Activated CD8-positive, alpha-beta memory T cell treated with anti-CD3 and anti-CD28 coated beads, Interleukin-2, amount 10 ng/mL, durations not matched to agents 7 days and 5 days (primary cell): ENCODE measurements at places on chromosomes 1 and 21. TPM values are rescaled to one million over a fixed set of nuclear protein-coding genes. Genes with fewer than 3 reads are reported as not detected.

The ACTL8 gene
- not detected for total RNA-seq

The IGSF9 gene
- total RNA-seq = not detected

The HMCN1 gene
- total RNA-seq = 0.28 TPM

The CD1C gene
- total RNA-seq = not detected

The DMBX1 gene
- not detected for total RNA-seq

The CYYR1 gene
- not detected for total RNA-seq

The SV2A gene
- 17.1 TPM for total RNA-seq

- no peaks in the 10 kb centered on the region for H3K4me1 ChIP-seq
- no peak overlapping the region for H3K27ac ChIP-seq
- H3K36me3 ChIP-seq = no peaks in the 10 kb centered on the region
- no peak for DNase-seq
- H3K27me3 ChIP-seq = no peaks in the 10 kb centered on the region
Measured at GRCh38 chr1:7371926-7372325, 399.2 kb upstream of the VAMP3 start.

DNA sequence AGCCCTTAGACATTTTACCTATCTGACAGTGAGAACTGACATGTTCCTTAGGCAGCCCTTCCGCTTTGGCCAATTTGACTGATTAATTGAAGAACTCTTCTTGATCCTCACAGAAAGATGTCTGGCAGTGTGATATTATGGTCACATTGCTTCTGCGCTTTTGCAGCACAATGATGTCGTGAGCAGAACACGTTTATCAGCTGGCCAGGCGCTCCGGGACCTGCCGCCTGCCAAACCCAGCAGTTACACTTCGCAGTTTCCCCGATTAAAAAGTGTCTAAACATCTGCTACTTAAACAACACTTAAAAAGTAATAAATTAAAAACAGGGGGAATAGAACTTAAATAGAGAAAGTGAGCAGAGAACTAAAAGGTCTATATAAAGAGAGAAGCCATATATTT, 103.5 kb upstream of the ETS2 start:
- H3K27me3 ChIP-seq = peaks cover 24% of the 10 kb centered on the region
- H3K36me3 ChIP-seq = no peaks in the 10 kb centered on the region
- DNase-seq = no peak
- no peaks in the 10 kb centered on the region for H3K4me1 ChIP-seq
- H3K27ac ChIP-seq = no peak overlapping the region
- H3K4me3 ChIP-seq = no peak overlapping the region

DNA sequence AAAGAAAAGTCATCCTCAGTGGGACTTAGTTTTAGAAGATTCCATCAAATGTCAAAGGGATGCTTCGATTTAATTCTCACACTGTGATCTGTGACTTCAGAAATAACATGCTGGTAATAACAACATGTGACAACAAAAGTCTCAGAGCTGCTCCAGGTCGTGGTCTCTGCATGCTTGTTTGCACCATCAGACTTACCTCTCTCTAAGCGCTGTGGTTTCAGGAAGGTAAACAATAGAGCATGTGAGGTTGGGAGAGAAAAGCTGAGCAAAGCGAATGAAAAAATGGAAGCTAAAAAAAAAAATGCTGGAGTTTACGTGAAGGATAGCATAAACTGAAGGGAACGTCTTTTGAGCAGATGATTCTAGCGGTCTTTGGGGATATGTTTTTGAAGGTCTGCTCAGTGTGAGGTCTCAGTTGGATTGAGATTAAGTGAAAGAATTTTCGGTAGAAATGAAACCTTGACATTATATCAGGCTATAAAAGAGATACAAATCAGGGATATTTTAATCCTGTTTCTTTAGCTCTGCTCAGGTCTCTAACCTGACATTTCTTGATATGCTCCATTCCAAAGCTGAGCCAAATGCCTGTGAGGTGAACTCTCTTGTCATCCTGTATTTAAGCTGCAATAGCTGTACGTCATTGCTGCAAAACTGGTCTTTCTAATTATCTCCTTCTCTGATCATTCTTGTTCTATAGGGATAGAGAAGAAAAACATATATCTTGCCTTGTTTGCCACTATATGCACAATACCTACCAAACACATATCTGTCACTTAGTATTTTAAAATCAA, 86.5 kb downstream of the C1orf21 start:
- H3K4me3 ChIP-seq = no peak overlapping the region
- peaks cover 14% of the 10 kb centered on the region for H3K27me3 ChIP-seq
- H3K27ac ChIP-seq = no peak overlapping the region

- no peaks in the 10 kb centered on the region for H3K36me3 ChIP-seq
- H3K27ac ChIP-seq = no peak overlapping the region
- no peak overlapping the region for H3K4me3 ChIP-seq
- H3K27me3 ChIP-seq = no peaks in the 10 kb centered on the region
Measured at GRCh38 chr1:53587252-53587988, 128.2 kb downstream of the DMRTB1 start.

DNA sequence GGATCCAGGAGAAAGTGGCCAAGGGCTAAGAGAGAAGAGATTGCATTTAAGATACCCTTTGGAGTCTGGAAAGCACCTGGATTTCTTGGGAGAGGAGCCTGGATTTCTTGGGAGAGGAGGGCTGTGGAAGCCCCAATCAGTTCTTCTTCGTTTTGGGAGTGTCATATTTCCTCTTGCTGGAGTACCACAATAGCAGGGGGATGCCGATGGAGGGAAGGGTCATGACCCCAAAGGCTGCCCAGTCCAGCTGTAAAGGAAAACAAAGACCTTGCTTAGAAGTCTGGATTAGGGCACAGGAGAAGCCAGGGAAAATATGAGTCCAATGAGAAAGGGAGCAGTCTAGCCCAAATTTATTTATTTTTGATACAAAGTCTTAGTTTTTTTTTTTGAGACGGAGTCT, 11.3 kb downstream of the SSR2 start:
- peaks cover 40% of the 10 kb centered on the region for H3K36me3 ChIP-seq
- H3K27me3 ChIP-seq = no peaks in the 10 kb centered on the region
- peaks cover 26% of the 10 kb centered on the region for H3K4me1 ChIP-seq
- no peak overlapping the region for H3K4me3 ChIP-seq

DNA sequence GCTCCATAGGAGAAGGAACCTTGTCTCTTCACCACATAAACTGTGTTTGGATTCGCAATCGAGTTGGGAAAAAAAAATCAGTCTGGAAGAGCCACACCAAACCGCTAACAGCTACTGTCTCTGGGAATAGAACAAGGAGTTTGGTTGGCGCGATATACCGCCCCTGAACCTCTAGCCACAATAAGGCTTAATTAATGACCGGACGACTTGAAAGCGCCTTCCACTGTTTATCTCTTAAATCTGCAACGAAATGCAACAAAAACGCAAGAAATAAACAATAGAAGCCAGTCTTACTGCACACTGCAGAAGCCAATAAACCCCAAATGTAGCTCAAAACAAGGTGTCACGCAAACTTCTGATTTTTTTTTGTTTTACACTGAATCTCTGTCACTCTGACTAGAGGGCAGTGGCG, 10.9 kb downstream of the BTBD19 start:
- H3K36me3 ChIP-seq = peaks cover 3% of the 10 kb centered on the region
- peaks cover 45% of the 10 kb centered on the region for H3K4me1 ChIP-seq
- no peaks in the 10 kb centered on the region for H3K27me3 ChIP-seq
- no peak for DNase-seq
- H3K27ac ChIP-seq = peak overlapping the region; percentile 100

GRCh38 chr1:78672428-78672827, 22.8 kb downstream of the IFI44 start:
- H3K27me3 ChIP-seq = no peaks in the 10 kb centered on the region
- H3K27ac ChIP-seq = no peak overlapping the region
- H3K4me3 ChIP-seq = no peak overlapping the region
- peaks cover 13% of the 10 kb centered on the region for H3K36me3 ChIP-seq
- no peak for DNase-seq

- DNase-seq = no peak
- no peaks in the 10 kb centered on the region for H3K36me3 ChIP-seq
- H3K4me1 ChIP-seq = peaks cover 15% of the 10 kb centered on the region
- peaks cover 51% of the 10 kb centered on the region for H3K27me3 ChIP-seq
- peak overlapping the region; percentile 57 for H3K4me3 ChIP-seq
Measured at GRCh38 chr1:218164111-218164929, 120.8 kb upstream of the RRP15 start.

DNA sequence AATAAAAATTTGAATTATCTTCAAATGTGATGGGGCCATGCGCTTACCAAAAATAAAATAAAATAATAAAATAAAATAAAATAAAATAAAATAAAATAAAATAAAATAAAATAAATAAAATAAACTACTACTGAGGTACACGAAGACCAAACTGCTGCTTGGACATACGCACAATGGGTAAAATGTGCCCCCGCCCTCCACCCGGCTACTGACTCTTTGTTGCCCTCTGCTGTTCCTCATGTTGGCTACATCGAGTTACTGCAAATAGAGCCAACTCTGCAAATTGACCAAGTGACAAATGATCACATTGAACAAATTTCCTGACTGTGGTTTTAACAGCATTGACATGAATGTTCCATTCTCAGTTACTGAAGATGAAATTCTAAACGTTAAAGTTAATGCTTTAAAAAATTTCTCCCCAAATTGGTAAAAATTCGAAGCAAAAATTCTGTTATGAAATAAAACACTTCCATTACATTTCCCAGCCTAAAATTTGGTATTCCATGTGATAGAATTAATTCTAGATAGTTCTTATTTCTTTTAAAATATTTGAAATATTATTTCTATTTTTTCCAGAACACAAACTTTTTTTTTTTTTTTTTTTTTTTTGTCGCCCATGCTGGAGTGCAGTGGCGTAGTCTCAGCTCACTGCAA, 18.8 kb upstream of the MAP1LC3C start:
- peak; percentile 50 for DNase-seq
- H3K4me3 ChIP-seq = no peak overlapping the region
- H3K36me3 ChIP-seq = no peaks in the 10 kb centered on the region
- H3K27ac ChIP-seq = no peak overlapping the region
- H3K4me1 ChIP-seq = no peaks in the 10 kb centered on the region

- no peaks in the 10 kb centered on the region for H3K4me1 ChIP-seq
- no peak for DNase-seq
- no peaks in the 10 kb centered on the region for H3K27me3 ChIP-seq
- no peaks in the 10 kb centered on the region for H3K36me3 ChIP-seq
- H3K27ac ChIP-seq = no peak overlapping the region
Measured at GRCh38 chr1:3510136-3510955, 55.9 kb downstream of the ARHGEF16 start.

GRCh38 chr1:225882694-225883615, 775 bp upstream of the TMEM63A start:
- H3K4me1 ChIP-seq = peaks cover 32% of the 10 kb centered on the region
- peak overlapping the region; percentile 82 for H3K4me3 ChIP-seq
- peaks cover 5% of the 10 kb centered on the region for H3K27me3 ChIP-seq
- peak overlapping the region; percentile 67 for H3K27ac ChIP-seq

- no peaks in the 10 kb centered on the region for H3K4me1 ChIP-seq
- no peak for DNase-seq
- H3K27ac ChIP-seq = no peak overlapping the region
- H3K4me3 ChIP-seq = no peak overlapping the region
- H3K36me3 ChIP-seq = no peaks in the 10 kb centered on the region
Measured at GRCh38 chr1:9340172-9340854, 47.6 kb downstream of the SPSB1 start.

DNA sequence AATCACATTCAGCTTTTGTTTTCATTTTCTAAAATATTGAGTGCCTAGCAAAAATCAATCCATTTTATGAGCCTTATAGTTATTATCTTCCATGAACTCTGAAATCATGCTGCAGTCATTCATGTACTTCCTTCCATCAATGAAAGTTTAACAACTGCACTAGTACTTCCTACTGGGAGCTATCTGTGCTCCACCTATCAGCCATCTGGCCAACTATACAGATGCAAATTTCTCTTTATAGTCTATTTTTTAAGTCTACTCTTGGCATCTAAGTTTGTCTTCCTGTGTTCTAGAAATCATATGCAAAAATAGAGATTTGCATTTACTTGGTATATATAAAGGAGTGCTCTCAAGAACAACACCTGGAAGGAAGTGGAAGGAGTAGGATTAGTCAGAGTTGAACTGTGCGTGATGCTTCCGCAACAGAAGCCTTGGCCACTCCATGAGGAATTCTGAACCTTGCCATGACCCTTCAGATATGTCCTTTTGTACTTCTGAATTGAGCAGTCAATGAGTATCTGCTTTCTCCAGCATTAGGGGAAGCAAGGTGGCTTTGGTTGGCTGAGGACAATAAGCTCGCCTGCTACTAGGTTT, 403.2 kb upstream of the ADAMTS5 start:
- no peak overlapping the region for H3K27ac ChIP-seq
- no peaks in the 10 kb centered on the region for H3K27me3 ChIP-seq
- no peak for DNase-seq
- no peaks in the 10 kb centered on the region for H3K36me3 ChIP-seq
- H3K4me1 ChIP-seq = no peaks in the 10 kb centered on the region
- no peak overlapping the region for H3K4me3 ChIP-seq

- peaks cover 15% of the 10 kb centered on the region for H3K36me3 ChIP-seq
- H3K4me3 ChIP-seq = no peak overlapping the region
- no peak overlapping the region for H3K27ac ChIP-seq
Measured at GRCh38 chr1:185565302-185565701, 168.9 kb upstream of the HMCN1 start.

- no peaks in the 10 kb centered on the region for H3K27me3 ChIP-seq
- H3K4me3 ChIP-seq = no peak overlapping the region
- H3K4me1 ChIP-seq = no peaks in the 10 kb centered on the region
- no peak overlapping the region for H3K27ac ChIP-seq
Measured at GRCh38 chr1:2566101-2567045, 10.2 kb downstream of the TNFRSF14 start.

DNA sequence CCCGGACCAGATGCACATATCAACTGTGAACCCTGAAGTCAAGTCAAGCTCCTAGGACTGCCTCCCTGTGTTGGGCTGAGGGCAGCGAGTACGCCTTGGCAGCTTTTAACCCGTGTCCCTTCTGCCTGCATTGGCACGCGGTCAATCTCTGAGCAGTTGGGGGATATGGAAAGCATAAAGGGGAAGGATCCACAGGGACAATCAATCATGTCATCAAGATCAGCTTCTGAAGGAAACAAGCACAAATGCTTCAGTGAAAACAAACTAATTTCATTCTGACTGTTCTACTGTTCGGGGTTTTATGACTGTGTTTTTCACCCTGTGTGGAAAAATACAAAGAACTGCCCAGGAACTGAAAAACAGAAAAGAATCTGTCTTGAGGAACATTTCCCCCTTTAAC, 106.2 kb downstream of the RUNX1 start:
- DNase-seq = no peak
- peaks cover 12% of the 10 kb centered on the region for H3K36me3 ChIP-seq
- peaks cover 58% of the 10 kb centered on the region for H3K4me1 ChIP-seq

DNA sequence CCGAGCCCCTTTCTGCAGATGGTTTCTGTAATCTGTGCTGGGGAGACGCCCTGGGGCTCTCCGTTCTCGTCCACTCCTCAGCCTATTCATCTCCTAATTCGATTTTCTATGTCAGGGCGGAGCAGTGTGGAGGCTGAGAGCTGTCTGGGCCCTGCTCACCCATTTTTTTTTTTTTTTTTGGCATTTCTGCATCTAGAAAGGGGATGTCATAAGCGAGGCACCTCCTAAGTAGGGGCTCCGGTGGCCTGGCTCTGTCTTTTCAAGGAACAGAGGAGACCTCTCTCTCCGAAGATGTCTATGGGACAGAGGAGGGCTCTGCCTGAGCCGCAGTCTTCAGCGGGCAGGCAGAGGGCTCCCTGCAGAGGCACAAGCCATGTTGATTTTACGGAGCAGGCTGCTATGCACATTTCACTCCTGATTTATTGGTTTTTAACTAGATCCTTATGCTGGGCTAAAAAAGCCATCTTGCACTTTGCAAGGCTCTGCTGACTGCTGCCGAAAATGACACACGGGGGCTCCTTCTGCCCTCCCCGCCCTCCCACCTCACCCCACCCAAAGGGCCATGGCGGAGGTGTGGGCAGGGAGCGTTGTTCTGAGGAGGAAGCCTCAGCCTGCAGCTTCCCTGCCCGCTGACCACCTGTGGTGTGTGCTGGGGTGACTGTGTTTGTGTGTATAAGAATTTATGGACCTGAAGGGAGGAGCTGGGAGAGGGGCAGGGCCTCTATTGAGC, 71.0 kb downstream of the FOXD2 start:
- H3K4me3 ChIP-seq = no peak overlapping the region
- H3K36me3 ChIP-seq = peaks cover 2% of the 10 kb centered on the region
- H3K4me1 ChIP-seq = peaks cover 2% of the 10 kb centered on the region
- H3K27ac ChIP-seq = no peak overlapping the region
